Right hindlimb (tissue), 1 donor: ENCODE measurements at places on chromosomes 7 and 10.

- no peak for DNase-seq
Observed at GRCh38 chr10:24900888-24901685, 51.3 kb downstream of the PRTFDC1 start.

DNA sequence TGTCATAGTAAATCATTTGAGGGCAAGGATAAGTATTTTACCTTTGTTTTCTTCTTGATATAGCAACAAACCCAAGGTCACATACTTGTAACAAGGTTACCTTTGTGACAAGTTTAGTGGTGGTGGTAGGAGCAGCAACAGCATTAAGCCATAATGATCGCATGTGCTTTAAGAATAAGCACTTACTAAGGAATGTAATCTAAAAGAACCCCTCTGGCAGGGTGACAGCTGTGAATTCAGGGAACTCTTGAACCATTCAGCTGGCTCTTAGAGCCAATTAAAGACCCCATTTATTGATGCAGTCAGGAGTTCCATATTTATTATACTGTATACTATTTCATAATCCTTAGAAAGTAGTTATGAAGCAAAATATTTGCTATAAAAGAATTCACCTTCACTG, 370.8 kb downstream of the EXOC4 start:
- DNase-seq, result no peak

- no peak for DNase-seq
Observed at GRCh38 chr10:63665670-63666134, 144.5 kb downstream of the REEP3 start.

- DNase-seq, result no peak
Observed at GRCh38 chr7:28845106-28845505, 113.0 kb downstream of the TRIL start.

DNA sequence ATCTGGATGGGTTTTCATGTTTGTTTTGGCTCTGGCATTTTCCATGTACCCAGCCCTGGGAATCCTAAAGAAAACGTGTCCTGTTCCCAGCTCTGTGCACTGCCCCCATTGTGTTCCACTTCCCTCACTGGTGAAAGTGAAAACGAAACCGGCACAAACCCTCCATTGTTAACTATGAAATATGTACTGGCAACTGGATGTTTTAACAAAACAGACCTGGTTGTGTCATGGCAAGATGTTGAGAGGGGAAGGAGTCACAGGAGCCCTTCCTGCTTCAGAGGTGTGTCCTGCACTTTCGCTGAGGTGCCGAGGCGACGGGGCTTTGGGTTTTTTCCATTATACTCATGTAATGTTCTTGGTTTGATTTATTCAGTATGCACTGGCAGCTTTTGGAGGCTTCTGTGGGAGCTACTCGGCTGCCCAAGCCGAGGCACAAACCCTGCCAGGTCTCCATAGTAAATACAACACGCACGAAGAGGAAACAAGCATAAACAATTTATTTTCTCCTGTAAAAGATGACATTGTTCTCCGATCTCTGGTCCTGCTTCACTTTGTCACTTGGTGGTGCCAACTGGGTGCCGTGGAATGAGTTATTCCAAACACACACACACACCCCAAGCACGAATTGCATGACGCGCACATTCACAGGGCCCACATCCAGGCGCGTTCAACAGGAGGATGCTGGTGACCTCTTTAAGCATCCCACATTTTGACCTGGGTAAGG, 118.2 kb downstream of the CDK6 start:
- peak; percentile 71 for DNase-seq

DNA sequence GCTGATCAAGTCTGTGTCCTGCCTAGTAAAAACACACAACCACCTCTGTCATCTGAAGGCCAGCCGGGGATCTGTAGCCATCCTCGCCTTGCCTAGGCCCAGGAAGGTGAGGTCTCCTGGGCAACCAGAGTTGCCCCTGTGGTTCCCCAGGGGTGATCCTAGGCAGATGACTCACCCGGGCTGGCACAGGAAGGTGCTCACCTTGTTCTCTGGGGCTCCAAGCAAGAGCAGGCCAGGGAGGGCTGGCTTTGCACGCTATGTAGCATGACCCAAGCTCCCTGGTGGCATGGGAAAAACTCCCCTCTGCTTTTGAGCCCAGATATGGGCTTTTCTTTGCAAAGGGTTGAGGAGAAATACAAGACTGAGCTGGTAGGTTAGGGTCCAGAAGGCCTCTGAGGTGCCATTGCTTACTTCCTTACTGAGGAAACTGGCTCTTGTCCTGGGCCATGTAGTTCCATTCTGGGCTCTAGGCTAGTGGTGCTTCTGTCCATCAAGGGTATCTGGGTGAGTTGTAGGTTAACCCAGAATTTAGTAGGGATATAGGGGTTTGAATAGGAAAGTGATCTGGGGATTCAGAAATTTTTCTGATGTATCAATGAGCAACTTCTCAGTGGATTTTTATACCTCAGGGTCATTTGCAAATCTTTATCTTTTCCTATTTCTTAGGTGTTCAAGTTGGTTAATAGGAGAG, 112.0 kb downstream of the NT5C2 start:
- no peak for DNase-seq

DNA sequence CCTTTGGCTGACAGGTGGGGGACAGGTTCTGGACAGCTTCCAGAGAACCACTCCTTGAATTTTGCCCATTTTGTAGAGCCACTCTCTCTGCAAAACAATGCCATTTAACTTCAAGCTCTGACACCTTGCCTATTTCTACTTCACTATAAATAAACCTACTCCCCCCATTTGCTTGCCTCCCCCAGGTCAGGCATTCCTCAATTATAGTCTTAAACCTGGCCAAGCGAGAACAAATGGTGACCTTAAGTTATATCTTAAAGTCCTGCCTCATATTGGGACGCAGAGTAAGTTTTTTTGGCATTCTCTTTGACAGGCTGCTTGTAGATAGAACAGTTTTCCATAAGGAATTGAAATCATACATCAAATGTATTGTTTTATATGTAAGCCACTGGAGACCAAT, 706.9 kb downstream of the LRMDA start:
- DNase-seq, result no peak

DNA sequence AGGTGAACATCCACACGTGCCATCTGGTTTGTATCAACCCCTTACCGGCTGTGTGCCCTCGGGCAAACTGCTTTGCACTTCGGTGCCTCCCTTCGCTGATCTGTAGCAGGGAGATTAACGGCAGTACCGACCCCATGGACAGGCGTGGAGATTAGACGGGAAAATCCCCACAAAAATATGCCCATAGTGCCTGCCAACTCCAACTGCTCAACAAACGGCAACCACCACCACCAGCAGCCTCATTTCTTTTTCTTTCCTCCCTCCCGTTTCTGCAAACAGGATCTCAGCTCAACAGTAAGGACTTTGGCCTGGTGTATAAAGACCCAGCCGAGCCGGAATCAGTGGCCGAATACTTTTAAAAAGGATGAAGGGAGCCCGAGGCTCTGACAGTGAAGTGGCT, 31.0 kb downstream of the CHST15 start:
- DNase-seq, result no peak

DNA sequence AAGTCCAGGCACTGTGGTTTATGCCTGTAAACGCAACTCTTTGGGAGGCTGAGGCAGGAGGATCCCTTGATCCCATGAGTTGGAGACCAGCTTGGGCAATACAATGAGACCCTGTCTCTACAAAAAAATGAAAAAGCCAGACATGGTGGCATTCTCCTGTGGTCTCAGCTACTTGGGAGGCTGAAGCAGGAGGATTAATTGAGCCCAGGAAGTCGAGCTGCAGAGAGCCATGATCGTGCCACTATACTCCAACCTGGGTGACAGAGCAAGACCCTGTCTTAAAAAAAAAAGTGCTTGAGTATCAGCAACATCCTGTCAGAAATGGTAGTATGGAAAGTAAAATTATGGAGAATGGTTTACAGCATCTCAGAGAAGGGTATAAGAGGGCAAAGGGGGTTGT, 11.6 kb downstream of the APBB1IP start:
- DNase-seq, result no peak

DNA sequence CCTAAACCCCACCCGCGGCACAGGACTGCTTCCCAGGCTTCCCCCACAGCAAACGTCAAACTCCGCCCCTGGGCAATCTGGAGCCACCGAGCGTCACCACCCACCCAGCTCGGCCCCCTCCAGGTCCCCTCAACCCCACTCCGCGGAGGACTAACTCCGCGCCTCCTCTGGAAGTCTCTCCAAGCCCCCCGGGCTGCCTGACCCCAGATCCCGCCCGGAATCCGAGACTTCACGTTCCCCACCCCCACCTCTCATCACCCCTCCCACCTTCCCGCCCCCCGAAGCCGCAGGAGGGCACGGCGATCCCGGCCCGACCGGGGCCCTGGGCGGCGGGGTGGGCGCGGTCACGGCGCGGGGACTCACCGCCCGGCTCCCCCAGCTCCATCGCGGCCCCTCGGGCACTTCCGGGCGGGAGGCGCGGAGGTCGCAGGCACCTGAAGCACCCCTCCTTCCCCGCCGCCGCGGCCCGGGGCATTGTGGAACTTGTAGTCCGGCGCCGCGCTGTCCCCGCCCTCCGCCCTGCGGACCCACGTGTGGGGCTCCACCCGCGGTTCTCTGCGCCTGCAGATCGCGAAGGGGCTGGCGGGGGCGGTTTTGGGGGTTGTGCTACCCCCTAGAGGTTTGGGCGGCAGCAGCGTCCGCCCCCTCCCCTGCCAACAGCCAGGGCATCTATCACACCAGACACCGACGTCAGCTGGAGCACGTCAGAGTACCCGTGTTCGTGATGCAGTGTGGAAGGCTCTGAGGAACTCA, at the start of gene TMUB1:
TMUB1 (minus strand) TSS at position 423 of the 753 bp plus-strand sequence. CDS start 930 bp downstream, outside the sequence.
- peak; percentile 82 for DNase-seq

- peak; percentile 72 for DNase-seq
Observed at GRCh38 chr7:51349820-51350545, 33.4 kb upstream of the COBL start.

- no peak for DNase-seq
Observed at GRCh38 chr7:22597844-22598243, 97.9 kb upstream of the STEAP1B start.

- no peak for DNase-seq
Observed at GRCh38 chr10:129552119-129552518, 85.1 kb downstream of the MGMT start.

DNA sequence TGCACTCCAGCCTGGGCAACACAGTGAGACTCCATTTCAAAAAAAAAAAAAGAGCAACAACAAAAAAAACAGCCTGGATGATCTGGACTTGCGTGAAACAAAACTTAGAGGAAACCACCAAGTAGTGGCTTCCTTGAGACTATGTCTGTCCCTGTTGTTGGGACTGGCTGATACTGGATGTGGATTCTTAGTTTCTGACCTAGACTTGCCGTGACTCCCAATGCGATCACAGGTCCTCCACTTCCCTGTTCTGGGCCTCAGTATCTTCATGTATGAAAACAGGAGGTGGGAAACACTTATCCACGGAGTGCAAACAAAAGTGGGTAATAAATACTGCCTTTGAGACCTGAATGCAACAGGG, 125.7 kb downstream of the PRPF18 start:
- DNase-seq, result no peak

DNA sequence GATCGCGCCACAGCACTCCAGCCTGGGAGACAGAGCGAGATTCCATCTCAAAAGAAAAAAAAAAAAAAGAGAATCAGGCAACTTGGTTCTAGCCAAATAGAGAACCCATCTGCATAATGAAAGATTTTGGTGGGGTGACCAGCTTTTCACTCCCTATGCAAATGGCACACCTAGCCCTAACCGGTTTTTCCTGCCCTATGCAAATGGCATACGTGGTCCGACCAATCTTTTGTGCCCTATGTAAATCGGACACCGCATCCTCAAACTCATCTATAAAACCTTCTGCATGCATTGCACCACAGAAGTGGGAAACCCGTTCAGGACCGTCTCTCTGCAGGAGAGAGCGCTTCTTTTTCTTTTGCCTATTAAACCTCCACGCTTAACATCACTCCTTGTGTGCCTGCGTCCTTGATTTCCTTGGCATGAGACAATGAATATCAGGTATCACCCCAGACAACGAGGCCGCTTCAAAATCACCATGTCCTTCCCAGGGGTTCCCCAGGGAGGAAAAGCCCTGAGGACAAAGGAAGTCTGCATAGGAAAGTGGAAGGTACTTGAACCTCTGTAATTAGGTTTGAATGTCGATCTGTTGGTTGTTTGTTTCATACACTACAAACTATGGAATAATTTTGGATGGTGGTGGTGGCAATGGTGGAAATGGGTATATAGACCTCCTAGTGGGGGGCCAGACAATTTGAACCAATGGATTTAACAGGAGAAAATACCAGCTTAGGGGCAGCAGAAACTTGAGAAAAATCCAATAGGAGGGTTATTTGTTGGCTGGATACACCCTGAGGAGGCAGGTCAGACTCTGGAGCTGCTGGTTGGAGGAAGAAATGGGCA, 396.2 kb downstream of the TYW1 start:
- no peak for DNase-seq

DNA sequence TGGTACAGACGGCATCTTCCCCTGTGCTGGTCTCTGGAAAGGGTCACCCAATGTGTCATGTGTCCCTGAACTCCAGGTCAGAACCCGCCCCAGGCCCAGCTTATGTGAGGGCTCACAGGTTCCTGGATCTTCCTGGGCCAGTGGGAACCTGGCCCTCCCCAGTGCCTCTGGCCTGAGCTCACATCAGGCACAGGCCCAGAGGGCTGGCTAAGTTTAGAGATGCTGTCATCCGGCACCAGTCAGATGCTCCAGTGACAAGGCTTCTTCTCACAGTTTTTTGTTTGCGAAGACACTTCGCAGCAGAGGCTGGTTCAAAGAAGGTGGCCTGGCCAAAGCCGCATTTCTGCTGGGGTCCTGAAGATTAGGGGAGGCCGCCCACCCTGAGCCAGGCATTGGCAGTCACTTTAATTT, 11.8 kb downstream of the CAMK2B start:
- no peak for DNase-seq

DNA sequence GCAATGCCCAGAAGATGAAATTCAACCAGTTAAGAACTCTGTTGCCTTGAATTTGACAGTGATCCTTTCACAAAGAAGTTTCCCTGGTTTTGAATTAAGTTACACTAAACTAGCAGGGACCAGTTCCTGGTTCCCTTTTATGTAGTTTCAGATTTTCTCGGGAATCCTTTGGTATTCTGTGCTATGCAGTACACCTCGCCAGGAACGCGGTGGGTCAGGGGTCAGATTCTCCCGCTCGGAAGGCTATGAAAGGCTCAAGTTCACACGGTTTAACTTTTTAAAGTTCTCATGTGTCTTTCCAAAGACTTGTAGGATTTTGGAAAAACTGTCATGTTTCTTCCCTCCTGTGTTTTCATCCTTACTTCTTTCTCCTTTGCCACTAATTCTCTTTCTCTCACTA, 104.7 kb upstream of the PRR15 start:
- no peak for DNase-seq

DNA sequence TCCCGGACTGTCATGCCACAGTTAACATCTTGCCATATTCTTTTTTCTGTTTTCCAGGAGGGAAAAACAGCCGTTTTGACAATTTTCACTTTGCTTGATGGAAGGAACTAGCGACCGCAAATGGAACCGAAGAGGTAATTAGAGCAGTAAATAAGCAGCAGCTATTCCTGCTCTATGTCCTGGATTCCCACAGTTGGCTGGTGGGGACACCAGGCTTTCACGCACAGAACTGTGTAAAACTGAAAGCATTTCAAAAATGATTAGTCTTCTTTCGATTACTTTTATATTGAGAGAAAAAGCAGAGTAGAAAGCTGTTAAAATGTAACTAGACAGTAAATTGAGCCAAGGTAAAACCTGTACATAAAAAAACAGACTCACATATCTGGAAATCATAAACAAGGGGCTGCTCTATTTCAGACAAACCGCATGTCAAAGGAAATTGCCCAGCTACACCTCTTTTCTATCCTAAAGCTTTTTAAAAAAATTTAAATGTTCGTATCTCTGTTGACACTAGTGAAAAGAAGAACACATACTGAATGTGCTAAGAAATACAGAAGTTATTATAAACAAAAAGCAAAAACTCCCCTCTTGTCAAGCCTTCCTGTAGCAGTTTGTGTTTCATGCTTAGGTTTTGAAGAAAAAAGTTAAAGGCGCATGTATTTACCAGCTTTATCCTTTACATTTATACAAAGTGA, 93.4 kb downstream of the RNF216 start:
- DNase-seq, result no peak
